Aorta (tissue), 5 donors: ENCODE measurements at places on chromosomes 6 and 20. TPM values are rescaled to one million over a fixed set of nuclear protein-coding genes. Genes with fewer than 3 reads are reported as not detected.
A peak's percentile ranks its signal among the peaks of the same experiment; 100 is the strongest.

The FAM83B gene
- not detected for total RNA-seq

The PAK1IP1 gene
- total RNA-seq = 9.9 TPM

The FNDC1 gene
- total RNA-seq = 2.5 TPM

The ELOVL5 gene
- 75.5 TPM for total RNA-seq

The MRPL14 gene
- 24.9 TPM for total RNA-seq

The COX4I2 gene
- 9.5 TPM for total RNA-seq

The PLN gene
- 587 TPM for total RNA-seq

The PTP4A1 gene
- 27.0 TPM for total RNA-seq

The CD40 gene
- total RNA-seq = 36.1 TPM

The MATN4 gene
- total RNA-seq = 0.42 TPM

DNA sequence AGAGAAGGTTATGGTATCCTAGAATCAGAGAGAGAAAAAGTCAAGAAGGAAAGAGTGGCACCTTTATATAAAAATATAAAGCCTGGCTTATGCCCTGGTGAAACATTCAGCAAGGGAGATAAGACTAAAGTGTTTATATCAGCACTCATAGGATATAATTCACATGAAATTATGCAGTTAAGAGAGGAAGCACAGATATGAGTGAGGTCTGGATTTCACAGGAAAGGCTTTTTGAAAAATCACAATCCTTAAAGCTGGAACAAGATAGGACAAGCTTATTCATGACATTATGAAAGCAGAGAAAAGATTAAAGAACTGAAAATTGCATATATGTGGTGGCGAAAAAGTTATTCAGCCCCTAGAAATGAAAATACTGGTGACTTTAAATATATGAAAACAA lies 181.2 kb upstream of the FLRT3 start:
- DNase-seq = no peak

DNA sequence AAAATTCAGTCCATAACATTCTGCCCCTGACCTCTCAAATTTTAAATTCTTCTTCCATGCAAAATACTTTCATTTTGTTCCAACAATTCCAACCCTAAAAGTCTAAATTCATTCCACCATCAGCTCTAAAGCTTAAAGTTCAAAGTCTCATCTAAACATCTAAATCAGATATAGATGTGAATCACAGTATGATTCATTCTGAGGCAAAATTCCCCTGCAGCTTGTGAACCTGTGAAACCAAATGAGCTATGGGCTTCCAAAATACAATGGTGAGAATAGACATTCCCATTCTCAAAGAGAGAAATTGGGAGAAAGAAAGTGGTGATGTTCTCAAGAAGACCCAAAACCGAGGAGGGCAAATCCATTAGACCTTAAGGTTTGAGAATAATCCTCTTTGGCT lies 309.8 kb downstream of the HIVEP2 start:
- DNase-seq = no peak

DNA sequence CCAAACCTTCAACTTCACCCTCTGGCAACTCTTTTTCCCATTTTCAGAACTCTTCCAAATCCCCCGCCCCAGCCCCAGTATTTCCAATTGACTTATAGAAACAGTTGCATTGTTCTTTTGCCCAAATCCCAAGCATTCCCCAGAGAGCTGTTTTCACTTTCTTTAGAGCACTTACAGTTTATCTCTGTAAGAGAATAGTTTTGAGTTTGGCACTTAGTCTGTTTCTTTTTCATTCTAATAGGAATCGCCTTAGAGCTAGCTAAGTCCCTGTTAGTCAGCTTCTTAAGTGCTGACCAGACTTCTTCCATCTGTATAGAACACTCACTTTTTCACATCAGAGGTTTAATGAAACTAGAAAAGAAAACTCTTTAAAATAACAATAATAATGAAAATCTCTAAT lies 374.2 kb upstream of the FLRT3 start:
- DNase-seq = no peak

- no peak for DNase-seq
Measured at GRCh38 chr6:48919555-48919954, 543.5 kb downstream of the MMUT start.

GRCh38 chr20:24868396-24868927 lies 80.6 kb upstream of the CST7 start:
- DNase-seq = no peak

DNA sequence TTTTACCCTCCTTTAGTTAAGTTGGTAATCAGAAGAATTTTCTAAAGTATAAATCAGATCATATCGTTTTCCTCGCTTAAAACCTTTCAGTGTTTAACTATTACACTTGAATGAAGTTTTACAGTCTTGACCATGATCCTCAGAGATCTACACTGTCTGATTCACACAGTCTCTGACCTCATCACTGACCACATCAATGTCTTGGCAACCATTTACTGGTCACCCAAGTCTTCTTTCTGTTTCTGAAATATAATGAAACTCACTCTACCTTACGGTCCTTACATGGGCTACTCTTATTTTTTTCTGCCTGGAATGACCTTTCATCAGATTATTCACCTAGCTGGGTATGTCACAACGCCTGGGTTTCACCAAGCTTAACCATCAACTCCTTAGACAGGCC lies 71.4 kb downstream of the ADGB start:
- DNase-seq = no peak

DNA sequence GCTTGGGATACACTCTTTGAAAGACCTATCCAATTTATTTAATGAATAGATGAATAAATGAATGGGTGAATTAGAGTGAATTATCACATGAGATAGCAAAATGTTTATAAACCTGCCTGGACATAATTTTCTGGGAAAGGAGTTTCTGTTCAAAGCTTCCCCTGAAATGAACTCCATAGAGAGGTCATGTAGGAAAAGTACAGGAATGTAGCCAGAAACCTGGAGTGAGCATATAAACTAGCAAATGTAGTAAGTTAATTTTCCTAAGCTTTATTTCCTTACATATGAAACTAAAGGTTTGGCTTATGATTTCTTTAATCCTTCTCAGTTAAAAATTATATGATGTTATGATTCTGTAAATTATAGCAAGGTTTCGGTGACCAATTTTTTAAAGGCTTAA lies 380.3 kb upstream of the RSPO3 start:
- no peak for DNase-seq

DNA sequence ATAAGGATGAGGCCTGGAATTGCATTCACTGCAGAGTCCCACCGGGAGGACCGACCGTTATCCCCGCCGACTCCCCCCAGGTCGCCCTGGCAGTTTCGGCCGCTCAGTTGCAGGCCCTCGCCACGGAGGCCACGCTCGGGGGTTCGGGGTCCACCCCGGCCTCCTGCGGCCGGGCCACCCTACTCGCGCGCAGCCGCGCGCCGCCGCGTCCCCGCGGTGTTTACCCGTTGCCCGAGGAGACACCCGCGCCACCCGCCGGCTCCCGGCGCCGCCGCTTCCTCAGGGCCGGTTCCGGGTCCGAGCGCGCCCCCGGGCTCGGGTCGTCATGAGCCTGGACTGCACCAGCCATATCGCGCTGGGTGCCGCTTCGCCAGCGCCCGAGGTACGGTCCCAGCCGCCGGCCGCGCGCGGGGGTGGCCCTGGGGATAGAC lies at the start of gene CCDC170:
CCDC170 (plus strand) TSS at position 214 of the 431 bp plus-strand sequence; CDS start at position 326, 112 bp downstream.
- DNase-seq = peak; percentile 89

- DNase-seq = no peak
Measured at GRCh38 chr20:38301309-38301708, 2.6 kb upstream of the BPI start.

- no peak for DNase-seq
Measured at GRCh38 chr6:2522521-2522920, 228.2 kb downstream of the MYLK4 start.

GRCh38 chr6:19377722-19378121 lies 459.4 kb upstream of the ID4 start:
- DNase-seq = no peak

DNA sequence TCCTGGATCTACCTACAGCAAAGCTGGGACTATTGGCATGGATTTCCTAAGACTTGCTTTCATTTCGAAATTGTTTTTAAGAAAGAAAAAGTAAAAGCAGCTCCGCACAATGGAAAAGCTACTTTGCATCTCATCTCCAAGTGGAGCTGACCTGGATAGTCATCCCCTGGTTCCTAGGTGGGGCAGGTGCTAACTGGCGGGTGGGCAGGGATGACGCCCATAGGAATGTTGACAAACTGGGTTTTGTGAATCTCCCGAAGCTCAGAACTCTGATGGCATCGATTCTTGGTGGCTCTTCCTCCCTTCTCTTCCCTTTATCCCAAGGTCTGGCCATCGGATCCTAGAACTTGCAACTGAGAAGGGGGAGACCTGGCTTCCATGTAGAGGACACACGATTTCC lies 12.4 kb upstream of the EZR start:
- no peak for DNase-seq

GRCh38 chr6:42394881-42395620 lies 56.7 kb downstream of the TRERF1 start:
- DNase-seq = no peak

- no peak for DNase-seq
Measured at GRCh38 chr6:45655745-45656476, 278.2 kb upstream of the SUPT3H start.

- no peak for DNase-seq
Measured at GRCh38 chr20:46572153-46572552, 21.7 kb upstream of the OCSTAMP start.

DNA sequence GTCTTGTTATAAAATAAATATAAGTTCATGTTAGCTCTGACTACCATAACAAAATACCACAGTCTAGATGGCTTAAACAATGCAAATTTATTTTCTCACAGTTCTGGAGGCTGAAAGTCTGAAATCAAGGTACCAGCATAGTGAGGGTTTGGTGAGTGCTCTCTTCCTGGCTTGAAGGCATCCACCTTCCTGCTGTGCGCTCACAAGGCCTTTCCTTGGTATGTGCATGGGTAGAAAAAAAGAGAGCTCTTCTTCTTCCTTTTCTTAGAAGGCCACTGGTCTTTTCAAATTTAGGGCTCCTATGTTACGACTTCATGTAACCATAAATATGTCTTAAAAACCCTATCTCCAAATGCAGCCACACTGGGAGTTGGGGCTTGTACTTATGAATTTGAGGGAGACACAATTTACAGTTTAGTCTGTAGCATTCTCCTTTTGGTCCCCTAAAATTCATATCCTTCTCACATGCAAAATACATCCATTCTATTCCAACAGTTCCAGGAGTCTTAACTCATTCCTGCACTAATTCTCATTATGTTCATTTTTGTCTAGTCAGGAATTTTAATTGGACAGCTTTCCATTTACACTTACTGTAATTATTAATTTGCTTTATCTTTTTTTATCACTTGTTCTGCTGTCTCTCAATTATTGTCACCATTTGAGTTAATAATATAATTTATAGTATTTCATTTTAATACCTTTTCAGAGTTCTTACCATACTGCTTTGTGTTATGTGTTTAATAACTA lies 381.9 kb upstream of the EPHA7 start:
- DNase-seq = no peak

- no peak for DNase-seq
Measured at GRCh38 chr6:99905209-99906106, 88.6 kb downstream of the MCHR2 start.

DNA sequence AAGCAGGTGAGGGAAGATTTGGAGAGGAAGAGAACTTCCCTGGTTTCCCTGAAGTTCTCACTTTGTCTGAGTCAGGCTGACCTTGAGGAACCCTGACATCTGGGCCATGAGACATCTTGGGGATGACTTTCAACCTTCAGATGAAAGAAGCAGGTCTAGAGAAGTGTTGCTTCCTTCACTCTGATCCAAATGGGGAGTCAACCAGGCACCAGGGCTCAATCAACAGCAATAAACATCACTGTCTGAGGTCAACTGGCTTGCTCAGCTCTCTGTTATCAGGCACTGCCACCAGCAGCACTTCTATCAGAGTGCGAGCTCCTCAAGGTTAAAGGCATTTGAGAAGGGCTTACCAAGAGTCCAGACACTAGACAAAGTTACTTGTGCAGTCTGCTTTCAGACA lies 6.3 kb downstream of the ACOT8 start:
- no peak for DNase-seq

GRCh38 chr20:10402938-10403608 lies 30.9 kb downstream of the MKKS start:
- no peak for DNase-seq

- DNase-seq = peak; percentile 92
Measured at GRCh38 chr20:32524829-32525501, 60.2 kb downstream of the NOL4L start.

DNA sequence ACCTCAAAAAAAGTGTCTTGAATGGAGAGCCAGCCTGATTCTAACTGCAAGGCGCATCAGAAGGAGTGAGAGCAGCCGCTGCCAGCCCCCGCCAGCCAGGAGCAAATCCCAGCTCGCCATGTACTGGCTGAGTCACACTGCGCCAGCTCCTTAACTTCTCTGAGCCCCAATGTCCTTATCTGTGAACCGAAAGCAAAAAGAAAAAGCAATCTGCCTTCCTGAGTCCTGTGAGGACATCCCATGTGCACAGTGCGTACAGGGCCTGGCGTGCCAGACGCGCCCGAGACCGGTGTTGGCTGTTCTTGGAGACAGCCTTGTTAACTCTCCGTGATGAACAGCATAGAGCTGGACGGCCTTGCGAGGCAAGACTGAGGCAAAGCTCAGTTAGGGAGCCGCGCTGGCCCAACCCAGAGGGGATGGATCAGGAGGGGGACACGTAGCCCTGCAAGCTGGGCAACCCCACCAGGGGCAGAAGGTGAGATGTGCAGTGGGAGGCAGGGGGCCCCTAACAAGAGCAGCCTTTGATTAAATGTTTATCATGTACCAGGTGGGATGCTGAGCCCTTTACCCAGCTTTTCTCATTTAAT lies 122.7 kb downstream of the AGPAT4 start:
- DNase-seq = no peak

DNA sequence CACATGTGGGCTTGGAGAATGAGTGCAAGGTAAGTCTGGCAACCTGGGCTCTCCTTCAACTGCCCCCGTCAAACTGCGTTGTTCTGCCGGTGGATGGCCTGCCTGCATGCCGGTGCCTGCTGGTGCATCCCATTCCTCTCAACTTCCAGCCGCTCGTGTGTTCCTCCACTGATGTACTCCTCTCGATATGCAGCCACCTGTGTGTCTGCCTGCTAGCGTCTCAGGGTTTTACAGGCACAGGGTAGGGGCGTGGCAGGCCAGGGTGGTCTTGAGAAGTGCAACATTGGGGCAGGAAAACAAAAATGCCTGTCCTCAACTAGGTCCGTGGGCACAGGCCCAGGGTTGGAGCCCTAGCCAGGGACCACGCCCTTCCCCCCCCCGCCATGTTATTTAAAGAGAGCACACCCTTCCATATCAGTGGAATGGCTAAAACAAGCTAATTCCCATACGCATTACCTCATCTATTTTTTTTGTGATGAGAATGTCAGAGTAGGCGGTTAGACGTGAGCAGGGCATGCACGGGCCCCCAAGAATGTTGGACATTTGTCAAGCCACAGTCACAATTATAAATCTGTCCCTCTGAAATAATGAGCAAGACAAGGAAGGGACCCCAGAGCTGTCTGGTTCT lies 33.2 kb downstream of the SERPINB6 start:
- no peak for DNase-seq

- no peak for DNase-seq
Measured at GRCh38 chr6:110357298-110357663, 868 bp downstream of the METTL24 start.

DNA sequence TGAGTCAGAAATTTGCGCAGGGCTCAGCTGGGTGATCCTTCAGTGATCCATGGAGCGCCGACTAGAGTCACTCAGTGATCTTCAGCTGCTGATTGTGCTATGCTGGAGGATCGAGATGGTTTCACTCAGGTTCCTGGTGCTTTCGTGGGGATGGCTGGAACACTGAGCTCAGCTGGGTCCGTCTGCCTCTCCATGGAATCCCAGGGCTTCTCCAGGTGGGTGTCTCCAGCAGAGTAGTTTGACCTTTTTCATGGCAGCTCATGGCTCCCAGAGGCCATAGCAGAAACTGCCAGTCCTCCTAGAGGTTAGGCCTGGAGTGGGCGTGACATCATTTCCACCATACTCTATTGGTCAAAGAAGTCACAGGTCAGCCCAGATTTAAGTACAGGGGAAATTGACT lies 88.8 kb upstream of the SIRPA start:
- no peak for DNase-seq

GRCh38 chr6:78150425-78150824 lies 497.6 kb downstream of the MEI4 start:
- DNase-seq = no peak
